Activated B cell treated with CpG ODN at 0.5 μM for 24 hours (primary cell): ENCODE measurements at places on chromosomes 11 and 22. TPM values are rescaled to one million over a fixed set of nuclear protein-coding genes. Genes with fewer than 3 reads are reported as not detected.

Gene MAPK8IP1
- 1.9 and 3.4 TPM in 2 replicates for total RNA-seq

Gene FOSL1
- 1.0 and 1.4 TPM in 2 replicates for total RNA-seq

Gene FAT3
- not detected in 2 replicates for total RNA-seq

Gene DHCR7
- 35.5 and 47.2 TPM in 2 replicates for total RNA-seq

Gene OR8K5
- total RNA-seq = not detected in 2 replicates

Gene OVCH2
- total RNA-seq = not detected in 2 replicates

Gene MFRP
- not detected in 2 replicates for total RNA-seq

Gene HTR3A
- total RNA-seq = 15.3 and 15.6 TPM in 2 replicates

Gene OR8G5
- not detected in 2 replicates for total RNA-seq

Gene CRYBB2
- total RNA-seq = not detected in 2 replicates

Gene CD6
- total RNA-seq = 6.7 and 12.0 TPM in 2 replicates

Gene BARX2
- total RNA-seq = not detected in 2 replicates

DNA sequence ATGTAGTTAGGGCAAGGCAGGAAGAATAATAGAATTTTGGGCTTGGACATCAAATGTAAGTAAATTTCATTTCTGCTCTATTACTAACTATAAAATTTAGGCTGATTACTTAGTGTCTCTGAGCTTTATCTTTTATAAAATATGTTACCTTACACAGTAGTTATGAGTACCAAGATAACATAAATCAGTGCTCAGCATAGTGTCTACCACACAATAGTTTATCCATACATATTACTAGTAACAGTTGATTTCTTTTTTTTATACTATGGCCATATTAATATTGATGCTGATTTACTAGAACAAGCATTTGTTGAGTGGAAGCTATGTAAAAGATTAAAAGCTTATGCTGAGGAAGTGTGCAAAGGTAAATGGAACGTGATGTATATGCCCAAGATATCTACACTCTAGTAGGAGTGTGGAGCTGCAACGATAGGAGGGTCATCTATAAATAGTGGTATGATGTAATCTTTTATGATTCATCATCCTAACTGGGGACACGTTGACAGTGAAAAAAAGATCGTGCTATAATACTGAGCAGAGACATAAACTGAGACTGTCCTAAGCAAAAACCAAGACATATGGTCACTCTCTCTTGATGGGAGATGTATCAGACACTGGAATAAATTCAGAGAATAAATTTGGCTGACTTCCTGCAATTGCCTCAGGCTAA lies 8.7 kb upstream of the SLC5A12 start:
- DNase-seq = no peak

DNA sequence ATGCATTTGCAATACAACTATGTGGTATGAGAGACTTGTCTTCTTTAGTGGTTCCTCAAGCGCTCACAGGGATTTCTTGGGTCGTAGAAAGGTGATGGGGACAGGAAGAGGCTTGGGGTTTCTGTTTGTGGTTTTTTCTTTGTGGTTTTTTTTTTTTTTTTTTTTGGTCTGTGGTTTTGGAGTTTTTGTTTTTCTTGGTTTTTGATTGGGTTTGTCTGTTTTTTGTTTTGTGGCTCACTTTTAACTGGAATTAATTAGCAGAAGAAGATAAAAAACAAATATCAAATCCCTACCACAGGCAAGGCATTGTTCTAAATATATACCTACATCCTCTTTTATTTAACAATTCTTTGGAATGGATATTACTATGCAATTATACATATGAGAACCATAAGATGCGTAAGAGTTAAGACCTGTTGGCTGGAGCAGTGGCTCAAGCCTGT lies 5.5 kb downstream of the TTC28 start:
- DNase-seq = no peak

- DNase-seq = peak; percentile 54
Observed at GRCh38 chr11:9265211-9266131, at the start of gene DENND5A. DENND5A (minus strand) TSS chr11:9265350; CDS start chr11:9265069, 281 bp downstream.

DNA sequence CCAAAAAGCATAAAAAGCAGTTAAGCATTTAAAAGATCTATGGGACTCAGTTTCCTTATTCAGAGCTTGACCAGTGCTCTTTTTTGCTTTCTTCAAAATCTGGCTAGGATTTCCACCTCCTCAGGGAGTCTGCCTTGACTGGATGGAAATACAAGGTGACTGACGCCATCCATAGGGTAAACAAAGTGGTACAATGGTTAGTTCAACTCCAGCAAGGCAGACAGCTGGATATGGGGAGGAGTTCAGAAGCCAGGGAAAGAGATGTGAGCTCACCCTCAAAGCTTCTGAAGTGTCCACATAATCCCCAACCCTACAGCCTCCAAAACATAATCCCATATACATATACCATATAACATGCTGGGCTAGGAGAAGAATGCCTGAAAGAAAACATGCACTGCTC lies 52.0 kb downstream of the KIRREL3 start:
- DNase-seq = no peak

DNA sequence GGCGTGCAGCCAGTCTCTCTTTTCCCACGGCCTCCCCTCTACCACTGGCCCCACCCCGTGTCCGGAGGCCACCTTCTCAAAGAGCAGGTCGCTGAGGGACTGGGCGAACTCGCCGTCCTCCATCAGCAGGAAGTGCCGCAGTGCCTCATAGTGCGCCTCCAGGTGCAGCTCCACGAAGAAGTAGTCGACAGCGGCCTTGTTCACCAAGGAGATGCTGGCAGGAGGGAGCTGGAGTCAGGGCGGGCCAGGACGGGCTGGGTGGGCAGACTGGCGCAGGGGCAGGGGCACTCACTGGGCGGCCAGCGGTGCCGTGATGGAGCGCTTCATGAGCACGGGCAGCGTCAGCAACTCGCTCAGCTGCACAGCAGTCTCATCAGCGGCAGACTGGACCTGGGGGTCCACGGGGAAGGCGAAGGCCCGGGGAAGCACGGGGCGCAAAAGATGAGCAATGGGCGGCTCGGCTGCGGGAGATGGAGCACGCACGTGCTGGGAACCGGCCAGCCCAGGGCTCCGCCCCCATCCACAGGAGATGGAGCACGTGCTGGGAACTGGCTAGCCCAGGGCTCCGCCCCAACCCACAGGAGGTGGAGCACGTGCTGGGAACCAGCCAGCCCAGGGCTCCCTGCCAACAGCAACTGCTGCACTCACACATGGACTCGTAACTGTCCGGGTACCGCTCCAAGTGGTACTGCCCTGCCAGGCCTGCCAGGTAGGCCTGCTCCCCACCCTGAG lies 18.4 kb downstream of the SELENOO start:
- no peak for DNase-seq

GRCh38 chr11:110081462-110082376 lies 11.5 kb upstream of the ZC3H12C start:
- DNase-seq = no peak

DNA sequence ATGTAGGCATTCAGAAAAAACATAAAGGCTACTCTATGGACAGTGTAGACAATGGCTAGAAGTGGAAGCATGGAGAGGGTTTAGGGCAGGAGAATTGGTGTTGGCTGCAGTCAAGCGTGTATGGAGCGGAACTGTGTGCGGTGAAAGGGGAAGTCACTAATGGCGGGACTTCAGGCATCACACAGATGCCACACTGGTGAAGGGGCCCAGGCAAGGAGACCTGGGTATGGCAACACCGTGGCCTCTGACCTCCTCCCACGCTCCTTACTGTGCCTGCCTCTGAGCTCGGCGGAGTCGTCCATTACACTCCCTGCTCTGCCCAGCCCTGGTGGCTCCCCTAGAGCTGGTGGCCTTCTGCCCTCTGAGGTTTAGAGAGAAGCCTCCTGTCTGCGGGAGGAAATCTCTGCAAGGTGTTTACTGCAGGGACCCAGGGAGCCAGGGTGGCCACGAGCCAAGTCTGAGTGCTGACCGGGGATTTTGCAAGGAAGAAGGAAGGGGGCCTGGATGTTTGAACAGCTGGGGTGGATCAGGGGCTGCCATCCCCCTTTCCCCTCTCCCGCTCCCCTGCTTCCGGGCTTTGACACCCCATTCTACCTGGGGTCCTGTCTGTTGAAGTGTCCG lies 75.1 kb upstream of the TSPAN18 start:
- DNase-seq = no peak

DNA sequence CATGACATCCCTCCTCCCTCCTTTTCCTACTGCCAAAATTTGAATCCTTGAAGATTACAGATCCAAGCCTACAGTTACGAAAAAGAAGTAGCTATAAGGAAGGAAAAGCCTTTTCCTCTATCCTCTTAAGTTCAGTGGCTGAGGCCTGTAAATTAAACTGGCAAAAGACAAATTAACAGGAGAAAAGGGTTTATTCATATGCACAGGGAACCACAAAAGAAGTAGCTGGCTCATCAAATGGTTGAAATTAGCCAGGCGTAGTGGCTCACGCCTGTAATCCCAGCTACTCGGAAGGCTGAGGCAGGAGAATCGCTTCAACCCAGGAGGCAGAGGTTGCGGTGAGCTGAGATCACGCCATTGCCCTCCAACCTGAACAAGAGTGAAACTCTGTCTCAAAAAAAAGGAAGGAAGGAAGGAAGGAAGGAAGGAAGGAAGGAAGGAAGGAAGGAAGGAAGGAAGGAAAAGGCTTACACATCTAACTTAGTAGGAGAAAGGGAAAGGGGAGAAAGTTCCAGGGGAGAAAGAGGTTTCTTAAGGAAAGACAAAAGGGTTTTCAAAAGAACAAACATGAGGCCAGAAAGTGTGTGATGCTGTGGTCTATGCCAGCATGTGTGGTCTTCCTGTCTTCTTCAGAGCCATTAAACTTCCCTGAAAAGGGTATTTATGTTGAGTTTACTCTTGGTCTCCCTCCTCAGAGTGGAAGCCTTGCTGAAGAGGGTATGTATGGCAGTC lies 5.1 kb upstream of the SMPD1 start:
- DNase-seq = no peak

DNA sequence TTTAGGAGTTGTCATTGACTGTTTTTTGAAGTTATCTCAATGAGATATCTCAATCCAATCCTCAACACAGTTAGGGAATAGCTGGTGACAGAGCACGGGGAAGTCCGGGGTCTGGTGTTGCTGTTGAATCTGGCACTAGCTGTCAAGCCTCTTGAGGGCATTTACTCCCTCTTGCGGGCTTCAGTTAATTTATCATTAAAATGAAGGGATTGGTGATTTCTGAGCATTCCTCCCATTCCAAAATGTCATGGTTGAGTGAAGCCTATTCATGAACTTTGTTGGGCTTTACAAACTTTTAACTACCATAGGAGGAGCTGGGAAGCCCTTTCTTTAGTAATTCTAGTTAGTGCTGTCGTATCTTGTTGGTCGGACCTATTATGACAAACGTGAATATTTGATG lies 40.2 kb downstream of the UVRAG start:
- DNase-seq = no peak

- no peak for DNase-seq
Observed at GRCh38 chr11:135046986-135047385, 634.9 kb upstream of the B3GAT1 start.

DNA sequence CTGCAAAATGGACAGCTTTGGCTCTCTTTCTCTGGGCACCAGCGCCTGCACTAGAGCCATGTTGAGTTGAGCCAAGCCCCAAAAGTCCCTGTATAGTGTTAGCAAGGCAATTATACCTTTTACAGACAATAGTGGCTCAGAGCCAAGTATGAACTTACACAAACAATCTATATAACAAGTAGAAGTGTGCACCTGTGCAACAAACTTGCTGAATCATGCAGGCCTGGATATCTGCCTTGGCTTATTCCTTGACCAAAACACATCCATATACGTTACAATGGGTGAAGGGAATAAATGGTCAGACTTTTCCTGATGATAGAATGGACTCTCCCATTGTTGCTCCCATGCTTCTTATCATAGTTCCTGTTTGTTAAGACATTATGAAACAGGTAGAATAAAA lies 3.8 kb upstream of the OR52I2 start:
- DNase-seq = no peak

DNA sequence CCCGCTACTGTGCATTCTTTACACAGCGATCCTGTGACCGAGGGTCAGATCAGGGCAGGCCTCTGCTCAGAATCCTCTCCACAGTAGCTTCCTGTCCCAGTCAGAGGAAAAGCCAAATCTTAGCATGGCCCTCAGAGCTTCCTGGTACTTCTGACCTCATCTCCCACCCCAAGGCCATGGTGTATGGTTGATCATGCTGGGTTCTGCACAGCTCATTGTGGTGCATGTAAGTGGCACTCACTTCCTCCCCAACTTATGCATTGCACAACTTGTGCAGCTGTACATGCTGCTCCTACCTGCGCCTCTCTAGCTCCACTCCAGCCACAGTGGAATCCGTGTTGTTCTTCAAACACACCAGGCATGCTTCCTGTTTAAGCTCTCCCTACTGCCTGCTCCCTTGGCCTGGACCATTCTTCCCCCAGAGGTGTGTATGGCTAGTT lies 20.3 kb downstream of the BMAL1 start:
- no peak for DNase-seq

DNA sequence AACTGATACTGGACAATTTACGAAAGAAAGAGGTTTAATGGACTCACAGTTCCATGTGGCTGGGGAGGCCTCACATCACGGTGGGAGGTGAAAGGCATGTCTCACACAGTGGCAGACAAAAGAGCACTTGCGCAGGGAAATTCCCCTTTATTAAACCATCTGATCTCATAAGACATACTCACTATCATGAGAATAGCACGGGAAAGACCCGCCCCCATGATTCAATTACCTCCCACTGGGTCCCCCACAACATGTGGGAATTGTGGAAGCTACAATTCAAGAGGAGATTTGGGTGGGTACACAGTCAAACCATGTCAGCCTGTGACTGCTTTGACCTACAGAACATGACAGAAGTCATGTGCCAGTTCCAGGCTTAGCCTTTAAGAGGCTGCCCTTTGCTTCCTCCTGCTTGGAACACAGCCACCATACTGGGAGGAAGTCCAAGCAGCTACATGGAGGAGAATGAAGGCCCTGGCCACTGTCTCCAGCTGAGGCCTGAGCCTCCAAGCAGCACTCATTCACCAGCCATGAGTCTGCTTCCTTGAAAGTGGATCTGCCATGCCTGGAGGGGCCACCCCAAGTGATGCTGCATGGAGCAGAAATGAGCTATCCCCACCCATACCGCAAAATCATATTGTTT lies 10.9 kb upstream of the GAL start:
- DNase-seq = no peak

GRCh38 chr22:40659166-40659565 lies 20.1 kb upstream of the MCHR1 start:
- DNase-seq = no peak

- DNase-seq = no peak
Observed at GRCh38 chr11:2277933-2278523, 7.6 kb upstream of the ASCL2 start.
